ENCODE measurements at places on chromosomes 7 and 10. TPM values are rescaled to one million over a fixed set of nuclear protein-coding genes. Genes with fewer than 3 reads are reported as not detected.

DNA sequence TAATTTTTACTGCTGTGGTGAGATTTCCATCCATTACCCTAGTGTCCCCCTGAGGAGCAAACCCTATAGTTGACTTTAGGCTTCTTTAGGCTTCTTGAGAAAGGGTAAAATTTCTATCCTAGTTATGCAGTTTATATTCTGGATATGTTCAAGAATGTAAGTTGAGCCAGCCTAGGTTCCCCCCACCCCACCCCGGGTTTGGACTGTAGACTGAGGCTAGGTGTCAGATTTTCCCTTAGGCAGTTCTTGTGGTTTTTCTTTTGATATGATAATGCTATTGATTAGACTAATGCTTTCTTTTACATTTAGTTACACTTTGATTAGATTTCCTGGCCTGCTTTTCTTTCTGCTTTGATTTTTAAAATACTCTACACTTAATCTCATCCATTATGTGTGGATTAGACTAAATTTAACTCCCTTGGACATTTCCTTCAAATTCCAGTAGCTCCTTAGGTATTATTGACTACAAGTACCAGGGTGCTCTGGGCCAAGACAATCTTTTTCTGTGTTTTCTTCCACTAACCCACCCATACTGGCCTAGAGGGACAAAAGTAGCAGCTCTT lies 37.7 kb downstream of the NRF1 start:
- peak; percentile 17 for DNase-seq

- DNase-seq = no peak
These were observed 9.3 kb downstream of the RASGEF1A start for GRCh38 chr10:43257347-43258210.

TAS2R41 gene
- total RNA-seq = not detected

DNA sequence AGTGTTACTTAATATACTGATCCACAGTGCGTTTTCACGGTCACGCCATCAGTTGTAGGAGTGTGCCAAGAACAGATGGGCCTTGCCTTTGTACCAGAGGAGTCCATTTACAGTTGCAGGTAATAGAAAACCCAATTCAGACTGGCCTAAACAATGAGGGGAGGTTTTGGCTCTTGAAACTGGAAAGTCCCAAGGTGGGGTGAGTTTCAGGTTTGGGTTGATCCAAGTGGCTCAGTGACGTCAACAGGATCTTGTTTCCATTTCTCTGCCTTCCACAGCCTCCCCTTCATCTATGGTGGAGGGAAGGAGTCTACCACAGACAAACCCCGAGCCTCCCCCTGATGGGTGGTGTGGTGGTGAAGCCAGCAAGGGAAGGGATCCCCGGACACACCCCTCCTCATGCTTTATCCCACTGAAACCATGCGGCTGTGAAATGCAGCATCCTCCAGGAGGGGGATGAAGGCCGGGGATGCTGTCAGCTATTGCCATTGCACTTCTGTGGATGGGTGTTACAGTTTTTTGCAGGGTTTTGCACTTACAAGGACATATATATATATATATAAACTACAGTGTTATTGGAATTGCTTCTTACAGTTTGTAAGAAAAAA lies 14.8 kb upstream of the SH2D4B start:
- DNase-seq = peak; percentile 41

DNA sequence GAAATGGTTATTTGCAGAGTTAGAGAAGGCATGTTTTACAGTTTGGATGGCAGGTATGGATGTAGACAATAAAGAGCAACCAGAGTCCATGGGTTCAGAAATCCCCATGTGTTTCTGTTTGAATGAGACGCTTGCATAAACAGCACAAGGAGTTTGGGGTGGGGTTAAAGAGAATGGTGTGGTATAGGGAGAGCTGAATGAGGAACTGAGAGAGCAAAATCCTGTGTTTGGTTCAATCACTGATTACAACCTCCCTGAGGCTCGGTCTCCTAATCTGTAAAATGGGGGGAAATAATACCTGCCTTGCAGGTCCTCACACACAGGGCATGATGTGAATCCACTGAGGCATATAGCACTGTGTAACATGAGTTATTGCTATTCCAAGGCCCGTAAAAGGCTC lies 23.7 kb downstream of the CAV1 start:
- no peak for DNase-seq

LRRD1 gene
- total RNA-seq = not detected

UCMA gene
- not detected for total RNA-seq

YAE1 gene
- total RNA-seq = 11.2 TPM

DNA sequence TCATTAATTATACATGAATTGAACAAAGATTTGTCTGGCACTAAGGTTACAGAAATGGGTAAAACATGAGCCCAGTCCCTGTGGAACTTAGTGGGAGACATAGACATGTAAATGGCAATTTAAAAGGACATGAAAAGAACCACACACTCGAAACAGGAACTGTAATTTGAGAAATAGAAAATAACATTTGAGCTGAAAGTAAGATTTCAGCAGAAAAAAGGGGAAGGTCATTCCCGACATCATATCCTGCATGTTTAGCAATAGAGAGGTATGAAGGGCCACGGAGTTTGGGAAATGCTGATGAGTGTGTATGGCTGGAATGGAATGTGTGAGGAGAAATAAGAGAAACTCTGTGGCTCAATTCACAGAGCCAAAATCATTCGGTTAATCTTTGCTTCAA lies 175.4 kb upstream of the AHR start:
- no peak for DNase-seq

DNAH11 gene
- 0.02 TPM for total RNA-seq

DNA sequence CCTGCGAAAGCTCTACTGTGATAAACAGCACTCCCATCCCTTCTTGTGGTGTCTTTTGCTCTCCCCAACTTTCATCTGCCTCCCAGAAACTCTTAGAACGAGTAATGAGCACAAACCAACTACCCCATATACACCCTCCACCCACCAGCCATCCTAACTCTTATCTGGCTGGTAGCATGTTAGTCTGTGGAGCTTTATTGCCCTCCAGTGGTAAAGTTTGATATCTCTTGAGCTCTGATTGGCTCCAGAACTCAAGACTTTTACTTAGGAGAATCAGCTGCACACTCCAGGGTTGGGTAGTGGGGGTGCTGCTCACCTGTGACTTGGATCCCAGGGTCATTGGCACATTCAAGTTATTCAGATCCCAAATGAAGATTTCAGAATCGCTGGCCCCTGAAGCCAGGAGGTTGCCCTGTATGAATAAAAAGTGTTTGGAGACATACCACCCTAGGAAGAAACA lies 10.9 kb downstream of the SEC31B start:
- DNase-seq = peak; percentile 43

DNA sequence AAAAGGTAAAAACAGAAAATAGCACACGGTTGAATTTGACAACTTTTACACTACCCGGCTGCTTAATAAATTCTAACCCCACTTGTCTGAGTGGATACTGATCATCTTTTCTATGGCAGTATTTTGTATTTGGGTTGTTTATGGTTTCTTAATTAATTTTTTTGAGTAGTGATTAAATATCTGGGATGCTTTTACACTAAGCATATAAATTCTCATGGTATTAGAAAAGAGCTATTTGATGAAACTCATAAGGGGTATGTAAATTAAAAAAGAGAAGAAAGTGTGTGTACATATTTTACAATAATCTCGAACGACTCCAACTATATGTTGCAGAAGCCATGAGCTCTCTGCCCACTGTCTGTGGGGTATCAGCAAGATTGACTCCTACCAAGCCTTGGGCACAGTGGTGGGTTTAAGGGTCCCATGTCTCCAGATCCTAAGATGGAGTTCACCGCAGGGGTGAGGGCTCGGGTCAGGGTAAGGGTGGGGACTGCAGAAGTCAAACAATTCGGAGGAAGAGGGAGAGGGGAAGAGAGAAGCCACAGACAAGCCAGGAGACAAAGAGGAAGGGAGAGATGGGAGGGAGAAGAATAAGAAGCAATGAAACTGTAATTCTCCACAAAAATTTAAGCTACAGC lies 7.6 kb upstream of the HOXA13 start:
- no peak for DNase-seq

GRCh38 chr7:111763221-111763801 lies 201.0 kb upstream of the IMMP2L start:
- DNase-seq = no peak

Measured in activated naive CD8-positive, alpha-beta T cell treated with anti-CD3 and anti-CD28 coated beads for 36 hours (primary cell).